ENCODE measurements at places on chromosomes 4 and X. TPM values are rescaled to one million over a fixed set of nuclear protein-coding genes. Genes with fewer than 3 reads are reported as not detected.

- no peak for DNase-seq
These were observed 24.8 kb downstream of the NHSL2 start for GRCh38 chrX:71935476-71935875.

DNA sequence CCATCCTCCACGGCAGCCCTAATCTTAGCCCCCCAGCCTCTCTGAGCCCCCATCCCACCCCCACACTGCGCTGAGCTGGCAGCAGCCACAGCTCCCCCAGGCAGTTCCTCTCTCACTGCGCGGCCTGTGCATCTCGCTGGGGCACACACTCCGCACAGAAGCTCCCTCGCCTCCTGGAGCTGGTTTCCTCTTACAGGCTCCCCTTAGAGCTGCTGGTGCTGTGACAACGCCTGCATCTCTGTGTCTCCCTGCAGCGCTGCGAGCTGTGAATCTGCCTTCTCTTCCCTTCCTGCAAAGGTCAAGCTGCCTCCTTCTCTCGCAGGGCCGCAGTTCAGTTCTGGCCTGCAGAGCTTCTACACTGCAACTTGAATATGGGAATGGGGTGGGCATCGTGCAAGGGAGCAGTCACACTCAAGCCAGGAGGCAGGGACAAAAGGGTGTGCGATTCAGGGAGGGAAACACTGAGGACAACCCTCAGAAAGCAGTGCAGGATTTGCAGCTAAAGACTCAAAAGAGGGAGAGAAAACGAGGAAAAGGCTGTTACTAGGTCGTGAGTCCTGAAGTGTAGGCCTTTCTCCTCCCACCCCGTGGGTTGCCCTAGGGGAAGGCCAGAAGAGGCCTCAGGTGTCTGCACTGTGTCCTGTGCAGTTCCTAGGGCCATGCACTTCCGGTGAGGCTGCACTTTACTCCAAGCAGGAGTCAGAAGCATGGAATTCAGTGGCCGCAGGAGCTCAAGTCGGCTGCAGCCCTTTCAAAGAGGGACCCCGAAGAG is 87.0 kb downstream of the BCOR start:
- DNase-seq: peak; percentile 17

- no peak for DNase-seq
These were observed 111.4 kb upstream of the KLHL13 start for GRCh38 chrX:118228041-118228440.

DNA sequence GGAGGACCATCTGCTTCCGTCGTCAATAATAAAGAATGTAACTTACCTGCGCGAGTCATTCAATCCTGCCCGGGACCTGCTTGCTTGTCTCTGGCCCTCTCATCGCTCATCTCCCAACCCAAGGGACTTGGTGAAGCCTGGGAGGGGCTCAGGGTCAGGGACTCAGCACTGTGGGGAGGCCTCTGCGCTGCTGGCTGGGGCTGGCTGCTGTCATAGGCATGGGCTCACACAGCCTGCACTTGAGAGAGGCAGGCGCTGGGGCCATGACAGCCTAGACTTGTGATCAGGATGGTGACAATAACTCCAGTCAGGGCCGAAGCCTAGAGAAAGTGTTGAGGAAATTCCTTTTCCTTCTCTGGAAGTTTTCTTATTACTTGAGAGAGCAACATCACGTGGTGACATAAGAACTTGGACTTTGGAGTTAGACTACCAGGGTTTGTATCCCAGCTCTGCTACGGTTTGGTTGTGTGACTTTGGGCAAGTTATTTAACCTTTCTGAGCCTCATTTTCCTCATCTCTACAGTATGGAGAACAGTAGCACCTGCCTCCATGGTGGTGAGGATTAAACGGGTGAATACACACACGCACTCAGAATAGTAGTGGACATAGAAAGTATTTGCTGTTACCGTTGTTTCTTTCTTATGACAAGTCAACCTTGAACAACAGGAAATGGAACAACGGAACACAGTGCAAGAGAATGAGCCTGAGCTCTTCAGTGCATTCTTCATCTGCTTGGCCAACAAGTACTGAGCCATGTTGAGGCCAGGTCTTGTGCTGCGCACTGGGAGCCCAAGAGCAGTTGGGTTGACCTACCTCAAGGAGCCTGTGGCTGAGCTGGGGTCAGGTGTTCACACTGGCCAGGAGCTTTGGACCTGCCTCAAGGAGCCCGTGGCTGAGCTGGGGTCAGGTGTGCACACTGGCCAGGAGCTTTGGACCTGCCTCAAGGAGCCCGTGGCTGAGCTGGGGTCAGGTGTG is 60.5 kb downstream of the TBC1D14 start:
- DNase-seq: no peak

GABRG1 gene
- total RNA-seq: not detected

DUSP21 gene
- total RNA-seq: not detected
